Peyer's patch (tissue), 4 donors: ENCODE measurements at places on chromosomes 1 and 21.
A peak's percentile ranks its signal among the peaks of the same experiment; 100 is the strongest.

- DNase-seq: no peak
Measured at GRCh38 chr1:236284291-236284721, 2.5 kb upstream of the ERO1B start.

- no peak for DNase-seq
Measured at GRCh38 chr1:236685205-236685916, 938 bp upstream of the ACTN2 start.

DNA sequence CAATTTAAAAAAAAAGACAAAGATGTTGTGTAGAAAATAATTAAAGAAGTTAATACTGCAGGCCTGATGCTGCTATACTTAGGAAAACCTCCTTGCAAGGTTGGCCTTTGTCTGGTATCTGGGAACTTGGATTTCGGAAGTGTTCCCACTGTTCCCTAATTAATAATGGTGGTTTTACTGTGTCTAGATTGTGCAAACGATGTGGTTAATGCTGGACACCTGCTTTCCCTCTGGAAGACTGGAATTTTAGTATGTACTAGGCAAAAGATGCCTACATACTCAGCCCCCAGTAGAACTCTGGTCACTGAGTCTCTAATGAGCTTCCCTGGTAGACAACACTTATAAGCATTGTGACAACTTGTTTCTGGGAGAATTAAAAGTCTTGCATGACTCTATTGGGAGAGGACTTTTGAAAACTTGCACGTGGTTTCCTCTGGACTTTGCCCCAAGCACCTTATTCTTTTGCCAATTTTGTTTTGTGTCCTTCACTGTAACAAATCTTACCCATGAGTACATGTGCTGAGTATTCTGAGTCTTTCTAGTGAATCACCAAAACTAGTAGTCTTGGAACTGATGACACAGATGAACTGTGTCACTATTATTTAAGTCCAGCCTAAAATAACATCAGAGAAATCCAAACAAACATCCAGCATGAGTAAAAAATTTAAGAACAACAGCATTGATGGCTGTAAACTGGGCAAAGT, 40.4 kb downstream of the LIN9 start:
- no peak for DNase-seq

DNA sequence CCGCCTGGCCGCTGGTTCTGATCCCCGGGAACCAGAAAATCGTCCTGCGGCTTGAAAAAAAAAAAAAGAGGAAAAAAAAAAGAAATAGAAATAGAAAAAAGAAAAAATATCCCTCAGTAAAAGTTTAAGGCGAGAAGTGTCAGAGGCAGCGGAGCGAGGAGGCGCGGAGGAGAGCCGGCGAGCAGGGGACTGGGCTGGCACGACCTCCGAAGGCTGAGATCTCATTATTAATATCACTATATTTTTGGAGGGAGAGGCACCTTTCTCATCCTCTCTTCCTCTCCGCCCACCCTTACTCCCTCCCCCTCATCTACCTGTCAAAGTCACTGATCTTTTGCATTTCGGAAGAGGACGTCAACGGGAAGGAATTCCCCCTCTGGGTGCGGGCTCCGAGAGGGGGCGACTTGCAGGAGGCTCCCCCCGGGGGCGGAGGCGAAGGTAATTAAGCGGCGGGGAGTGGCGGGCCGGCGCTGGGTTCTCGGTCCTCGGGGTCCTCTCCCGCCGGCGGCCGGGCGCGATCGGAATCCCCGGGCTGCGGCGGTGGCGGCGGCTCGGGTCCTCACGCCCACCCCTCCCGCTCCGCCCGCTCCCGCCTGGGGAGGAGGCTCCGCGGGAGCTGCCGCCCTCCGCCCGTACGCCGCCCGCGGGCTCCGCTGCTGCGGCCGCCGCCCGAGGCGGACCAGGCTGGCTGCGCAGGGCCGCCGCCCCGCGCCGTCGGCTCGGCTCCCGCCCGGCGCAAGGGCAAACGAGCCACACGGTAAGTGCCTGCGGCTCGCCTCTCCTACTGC, at the start of gene NTNG1:
NTNG1 (plus strand) TSS at position 337 of the 788 bp plus-strand sequence.
- no peak for DNase-seq

DNA sequence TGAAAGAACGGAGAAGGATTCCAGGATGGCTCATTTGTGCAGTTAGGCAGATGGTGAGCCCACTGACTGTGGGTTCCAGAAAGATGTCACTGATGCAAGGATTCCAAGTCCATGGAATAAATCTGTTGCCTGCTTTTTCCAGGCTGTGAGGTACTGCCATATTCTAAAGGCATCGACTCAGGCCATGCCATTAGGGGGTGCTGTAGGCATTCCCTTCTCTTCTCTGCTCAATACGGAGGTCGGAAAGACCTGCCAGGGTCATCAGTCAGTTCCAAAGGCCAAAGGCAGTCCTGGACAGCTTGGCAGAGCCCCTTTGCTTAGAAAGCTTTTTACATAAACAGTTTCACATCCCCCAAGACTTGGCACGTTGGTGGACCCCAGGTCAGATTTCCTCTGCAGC, 31.7 kb upstream of the TMEM125 start:
- peak; percentile 39 for DNase-seq
